Stimulated activated CD4-positive, alpha-beta T cell treated with anti-CD3 and anti-CD28 coated beads, Interleukin-4, amount 100 ng/mL, for 48 hours (primary cell): ENCODE measurements at places on chromosomes 12 and 14.

DNA sequence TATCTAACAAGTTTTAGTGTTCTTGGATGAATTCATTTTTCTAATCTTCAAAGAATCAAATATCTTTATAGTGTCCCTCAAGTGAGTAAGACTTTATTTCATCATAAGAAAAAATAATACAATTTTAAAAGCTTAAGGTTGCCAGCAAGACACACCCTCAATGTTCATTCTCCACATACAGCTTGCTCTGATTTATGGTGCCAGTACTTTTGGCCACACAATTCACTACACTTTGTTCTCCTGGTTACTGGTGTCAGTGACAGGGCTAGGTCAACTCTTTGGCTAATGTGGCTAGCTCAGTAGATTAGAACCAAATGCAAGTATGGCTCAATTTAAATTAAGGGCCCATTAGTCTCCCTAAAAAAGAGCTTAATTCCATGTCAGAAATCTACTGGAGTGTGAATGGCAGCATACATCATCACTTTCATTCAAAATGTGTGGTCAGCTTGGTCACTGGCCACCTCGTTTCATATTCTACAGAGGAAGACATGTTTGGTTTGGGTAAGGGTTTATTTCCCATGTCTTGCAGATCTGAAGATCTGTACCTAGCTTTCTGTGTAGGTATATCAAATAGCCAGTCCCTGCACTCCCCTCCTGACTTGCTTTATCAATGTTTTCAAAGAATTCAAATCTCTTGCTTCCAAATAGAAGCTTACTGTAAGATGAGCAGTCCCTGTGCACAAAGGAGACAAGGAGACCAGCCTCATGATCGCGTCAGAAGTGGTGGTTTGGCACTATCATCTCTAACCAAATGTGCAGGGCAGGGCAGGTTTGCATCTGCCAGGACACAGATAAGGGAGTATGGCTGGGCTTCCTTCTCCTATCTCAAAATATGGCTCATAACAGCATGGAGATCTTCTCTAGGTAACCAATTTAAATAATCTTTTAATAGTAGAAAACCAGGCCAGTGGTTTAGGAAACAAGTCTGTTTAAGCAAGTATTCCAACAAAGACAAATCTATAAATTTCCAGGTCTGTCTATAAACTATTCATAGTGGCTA, 31.3 kb downstream of the HECTD4 start:
- DNase-seq: no peak

- no peak for DNase-seq
Measured at GRCh38 chr14:104146651-104147345, 8.4 kb downstream of the KIF26A start.

DNA sequence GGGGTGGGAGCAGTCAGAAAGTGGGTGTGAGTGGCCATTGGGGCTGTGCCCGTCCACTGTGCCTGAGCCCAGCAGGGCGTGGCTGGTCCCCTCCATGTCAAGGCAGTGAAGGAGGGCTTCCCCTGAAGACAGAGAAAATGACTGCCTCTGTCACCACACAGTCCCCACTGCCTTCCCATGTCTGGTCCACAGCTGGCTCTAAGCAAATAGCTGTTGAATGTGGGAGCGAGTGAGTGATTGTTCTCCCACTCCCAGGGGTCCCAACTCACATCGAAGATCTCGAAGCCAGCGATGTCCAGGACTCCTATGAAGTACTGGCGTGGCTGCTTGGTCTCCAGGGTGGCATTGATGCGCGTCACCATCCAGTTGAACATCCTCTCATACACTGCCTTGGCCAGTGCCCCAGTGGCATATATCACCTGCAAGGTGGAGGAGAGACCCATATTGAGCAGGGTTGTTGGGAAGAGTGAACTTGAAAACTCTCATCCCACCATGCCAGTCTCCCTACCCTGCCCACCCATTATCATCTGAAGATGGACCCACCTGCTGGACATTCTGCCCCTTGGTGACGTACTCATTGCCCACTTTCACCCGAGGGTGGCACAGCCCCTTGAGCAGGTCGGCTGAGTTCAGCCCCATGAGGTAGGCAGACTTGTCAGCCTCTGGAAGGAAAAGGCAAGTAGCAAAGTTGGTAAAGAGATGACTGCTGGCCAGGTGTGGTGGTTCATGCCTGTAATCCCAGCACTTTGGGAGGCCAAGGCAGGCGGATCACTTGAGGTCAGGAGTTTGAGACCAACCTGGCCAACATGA, 6.6 kb downstream of the MYH7 start:
- DNase-seq: no peak

DNA sequence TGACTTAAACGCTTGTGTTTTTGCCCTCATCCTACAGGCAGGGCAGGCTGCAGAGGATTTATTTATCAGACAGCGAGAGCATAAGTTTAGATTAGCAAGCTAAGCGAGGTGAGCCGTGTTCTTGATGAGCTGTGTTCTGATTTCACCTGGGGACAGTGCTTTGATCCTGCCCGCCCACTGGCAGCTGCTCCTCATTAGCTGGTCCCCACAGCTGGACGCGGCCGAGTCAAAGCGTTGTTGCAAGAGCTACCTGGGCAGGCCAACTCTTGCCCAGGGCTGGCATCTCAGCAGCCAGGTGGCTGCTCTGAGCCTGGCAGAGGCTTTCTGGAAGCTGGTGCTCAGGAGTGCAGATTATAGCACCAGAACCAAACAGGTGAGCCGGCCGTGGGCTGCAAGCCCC, 46.8 kb upstream of the BEGAIN start:
- DNase-seq: no peak

GRCh38 chr12:40557980-40558379, 134.3 kb upstream of the CNTN1 start:
- no peak for DNase-seq

DNA sequence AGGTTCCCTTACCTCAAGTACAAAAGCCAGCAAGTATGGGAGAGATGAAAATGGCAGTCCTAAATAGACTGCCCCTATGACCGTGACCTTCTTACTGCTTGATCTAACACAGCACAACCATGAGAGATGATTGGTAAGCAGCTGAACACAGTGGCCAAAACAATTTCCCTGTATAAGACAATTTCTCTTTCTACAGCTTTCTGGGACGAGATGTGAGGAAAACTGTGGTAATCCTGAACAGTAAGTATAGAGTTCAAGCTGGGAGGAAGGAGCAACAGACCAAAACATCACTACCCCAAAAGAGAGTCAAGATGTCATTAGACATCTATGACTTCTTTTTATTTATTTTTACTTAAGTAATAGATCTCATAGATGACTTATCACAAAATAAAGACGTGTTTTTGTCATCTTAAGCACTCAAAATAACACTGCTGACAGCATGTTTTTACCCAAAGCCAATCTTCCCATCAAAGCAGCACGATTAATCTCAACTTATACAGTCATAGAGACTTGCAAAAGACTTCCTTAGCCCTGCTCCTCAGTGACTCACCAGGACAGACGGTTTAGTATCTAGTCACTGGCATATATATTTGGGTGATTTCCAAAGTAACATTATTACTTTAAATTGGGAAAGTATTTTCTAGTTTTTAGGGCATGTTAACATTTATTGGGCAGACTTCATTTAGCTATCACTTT, 3.7 kb downstream of the TMEM52B start:
- DNase-seq: no peak

DNA sequence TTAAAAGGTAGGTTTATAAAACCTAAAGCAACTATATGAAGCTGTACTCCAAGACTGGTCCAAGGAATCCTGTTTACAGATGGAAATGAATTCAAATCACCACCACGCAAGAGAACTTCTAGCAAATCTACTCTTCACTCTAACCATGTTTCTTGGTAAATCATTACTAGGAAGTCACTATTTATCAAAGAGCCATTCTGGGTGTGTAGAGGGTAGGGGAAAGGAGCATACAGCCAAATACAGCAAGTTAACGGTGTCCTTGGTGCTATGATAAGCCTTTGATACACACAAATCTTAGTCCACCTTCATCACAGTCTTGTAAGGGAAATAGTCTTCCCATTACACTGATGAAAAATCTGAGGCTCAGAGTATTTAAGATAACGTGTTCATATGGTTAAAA, 16.8 kb downstream of the NIN start:
- DNase-seq: no peak

- no peak for DNase-seq
Measured at GRCh38 chr12:127664901-127665300, 602.1 kb upstream of the TMEM132C start.

DNA sequence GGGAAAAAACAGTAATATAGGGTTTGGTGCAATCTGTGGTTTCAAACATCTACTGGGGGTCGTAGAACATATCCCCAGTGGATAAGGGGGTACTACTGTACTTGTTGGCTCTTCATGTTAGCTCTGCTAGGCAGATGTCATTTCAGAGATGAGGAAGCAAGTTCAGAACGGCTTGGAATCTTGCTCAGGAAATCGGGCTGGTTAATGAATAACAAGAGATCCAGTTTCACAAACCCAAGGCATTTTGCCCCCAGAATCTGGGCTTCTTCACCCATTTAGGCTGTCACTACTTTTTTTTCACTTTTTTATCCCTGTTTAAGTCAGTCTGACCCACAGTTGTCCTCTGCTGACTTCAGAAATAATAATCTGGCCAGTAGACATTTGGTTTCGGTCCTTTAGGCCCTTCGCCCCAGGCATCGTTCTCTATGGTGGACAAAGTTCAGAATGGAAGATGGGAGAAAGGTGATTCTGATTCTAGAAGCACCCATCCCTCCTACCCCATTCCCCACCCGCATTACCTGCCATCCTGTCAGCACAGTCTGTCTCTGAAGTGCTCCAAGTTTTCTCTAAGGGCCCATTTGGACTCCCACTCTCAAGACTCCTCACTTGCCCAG, 4.5 kb downstream of the SUOX start:
- no peak for DNase-seq
